Activated naive CD4-positive, alpha-beta T cell (primary cell): ENCODE measurements at places on chromosomes 12 and 14.
A peak's percentile ranks its signal among the peaks of the same experiment; 100 is the strongest.

DNA sequence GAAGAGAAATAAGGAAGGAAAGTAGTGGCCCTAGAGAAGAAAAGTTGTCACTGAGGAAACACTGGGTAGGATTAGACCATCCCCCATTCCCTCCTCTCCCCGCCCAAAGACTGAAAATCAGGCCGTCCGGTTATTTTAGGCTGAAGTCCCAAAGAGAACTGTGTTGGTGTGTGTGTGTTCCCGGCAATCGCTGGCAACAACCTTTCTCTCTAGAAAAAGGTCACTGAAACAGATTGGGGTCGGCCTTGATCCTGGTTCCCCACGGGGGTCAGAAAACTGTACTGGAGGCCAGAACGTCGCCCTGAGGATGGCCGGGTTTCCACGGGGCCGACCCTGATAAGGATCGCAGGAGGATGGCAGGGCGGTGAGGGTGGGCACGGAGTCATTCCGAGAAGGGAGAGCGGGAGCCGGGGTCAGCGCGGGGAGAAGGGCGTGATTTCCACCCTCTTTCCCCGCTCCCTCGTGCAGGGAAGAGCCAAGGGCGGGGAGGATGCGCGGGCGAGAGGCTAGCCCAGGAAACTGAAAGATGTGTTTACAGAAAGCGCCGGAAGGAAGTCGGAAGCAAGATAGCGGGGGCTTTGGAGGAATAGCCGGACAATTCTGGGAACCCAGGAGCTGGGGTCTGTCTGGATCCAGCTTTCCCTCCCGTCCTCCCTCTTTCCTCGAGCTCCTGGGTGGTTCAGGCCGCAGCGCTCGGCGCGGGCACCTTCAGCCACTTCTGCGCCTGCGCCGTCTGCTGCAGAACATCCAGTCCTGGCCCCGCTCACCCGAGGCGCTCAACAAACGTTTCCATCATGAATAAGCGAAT is 25.3 kb upstream of the SPTLC2 start:
- peak; percentile 37 for DNase-seq

DNA sequence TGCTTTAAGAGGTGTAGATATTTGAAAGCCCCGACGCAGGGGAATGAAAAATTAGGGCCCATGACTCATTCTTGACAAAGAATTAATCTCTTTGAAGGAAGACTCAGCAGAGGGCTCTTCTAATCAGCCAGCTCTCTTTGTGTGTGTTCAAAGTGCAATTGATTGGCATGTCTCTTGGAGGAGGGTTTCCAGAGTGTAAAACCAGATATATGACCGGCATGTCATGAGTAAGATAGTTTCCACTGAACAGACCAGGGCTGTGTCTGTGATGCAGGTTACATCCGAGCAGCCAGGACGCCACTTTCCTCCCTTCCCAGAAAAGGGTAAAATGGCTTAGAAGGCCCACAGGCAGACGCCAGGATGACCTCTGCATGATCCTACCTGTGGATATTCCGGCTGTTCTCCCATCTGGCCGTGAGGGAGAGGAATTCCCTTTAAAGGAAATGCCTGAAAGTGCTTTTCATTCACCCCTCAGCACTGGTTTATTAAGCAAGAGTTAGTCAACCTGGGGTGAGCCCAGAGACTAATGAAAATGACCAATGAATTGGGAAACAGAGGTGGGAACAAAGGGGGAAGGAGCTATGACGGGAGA is 7.2 kb upstream of the KRT75 start:
- DNase-seq = no peak

DNA sequence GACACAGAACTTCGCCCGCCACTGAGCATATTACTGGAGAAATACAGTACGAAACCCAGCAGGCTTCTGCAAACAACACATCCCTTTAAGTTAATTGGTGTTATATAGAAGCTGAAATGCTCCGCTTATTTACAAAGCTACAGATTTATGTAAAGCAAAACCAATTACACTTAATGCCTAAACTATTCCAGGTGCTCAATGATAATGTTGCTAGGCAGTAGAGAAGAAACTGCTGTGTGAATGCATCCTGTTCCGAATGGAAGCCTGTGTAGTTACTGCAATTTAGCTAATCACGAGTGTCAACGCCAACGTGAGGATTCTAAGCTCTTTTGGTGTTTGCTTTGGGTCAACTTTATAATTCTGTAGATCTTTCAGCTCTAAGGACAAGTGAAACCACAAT is 89.8 kb downstream of the SLC15A5 start:
- DNase-seq = no peak

DNA sequence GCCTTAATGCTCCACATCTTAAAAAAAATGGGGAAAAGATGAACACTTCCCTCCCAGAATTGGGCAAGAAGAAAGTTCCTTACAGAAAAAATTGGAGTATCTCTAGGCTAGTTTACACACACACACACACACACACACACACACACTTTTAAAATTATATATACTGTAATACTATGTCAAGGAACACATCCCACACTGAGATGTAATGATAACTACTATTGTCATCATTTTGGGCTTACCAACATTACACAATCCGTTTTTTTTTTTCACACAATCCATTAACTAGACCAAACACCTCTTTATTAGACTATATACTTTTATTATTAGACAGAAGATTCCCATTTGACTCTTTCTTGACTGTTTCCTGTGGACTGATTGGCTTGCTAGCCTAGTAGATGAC is 2.5 kb downstream of the LTBR start:
- no peak for DNase-seq

DNA sequence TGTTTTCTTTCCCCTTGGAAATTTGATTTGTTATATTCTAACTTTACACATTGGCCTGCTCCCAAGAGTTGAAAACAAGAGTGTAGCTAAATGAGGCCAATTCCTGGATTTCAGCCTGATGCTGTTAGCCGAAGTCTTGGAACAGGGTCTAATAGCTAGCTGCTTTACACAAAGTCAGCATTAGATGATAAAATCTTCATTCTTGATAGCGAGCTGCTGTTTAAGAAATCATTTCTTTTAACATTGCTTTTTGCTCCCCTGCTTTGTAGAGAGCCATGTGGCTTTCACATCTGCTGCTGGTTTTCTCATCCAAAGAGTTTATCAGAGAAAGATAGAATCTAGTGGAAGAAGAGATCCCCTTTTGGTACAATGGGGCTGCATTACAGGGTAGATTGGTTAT is 22.3 kb downstream of the FBXW8 start:
- no peak for DNase-seq

DNA sequence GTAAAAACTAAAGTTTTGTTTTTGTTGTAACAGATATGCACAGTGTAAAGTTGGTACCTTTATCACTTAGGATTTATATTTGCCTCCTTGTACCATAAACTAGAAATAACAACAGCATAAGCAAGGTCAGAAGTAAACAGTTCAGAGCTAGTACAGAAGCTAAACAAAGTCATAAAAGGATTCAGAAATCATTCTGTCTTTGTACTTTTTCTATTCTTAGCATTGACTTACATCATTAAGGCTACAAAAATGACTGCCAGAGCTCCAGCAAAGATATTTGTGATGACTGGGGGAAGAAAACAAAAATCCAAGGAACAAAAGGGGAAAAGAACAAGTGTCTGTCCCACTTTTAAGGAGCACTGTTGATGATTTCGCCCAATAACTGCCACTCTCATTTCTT is 347.2 kb downstream of the CCDC91 start:
- DNase-seq = no peak

GRCh38 chr14:54396493-54397335 is at the start of gene CDKN3:
TSS of gene CDKN3 (plus strand) at chr14:54397007. CDS start at chr14:54397069, 62 bp downstream.
- peak; percentile 84 for DNase-seq

DNA sequence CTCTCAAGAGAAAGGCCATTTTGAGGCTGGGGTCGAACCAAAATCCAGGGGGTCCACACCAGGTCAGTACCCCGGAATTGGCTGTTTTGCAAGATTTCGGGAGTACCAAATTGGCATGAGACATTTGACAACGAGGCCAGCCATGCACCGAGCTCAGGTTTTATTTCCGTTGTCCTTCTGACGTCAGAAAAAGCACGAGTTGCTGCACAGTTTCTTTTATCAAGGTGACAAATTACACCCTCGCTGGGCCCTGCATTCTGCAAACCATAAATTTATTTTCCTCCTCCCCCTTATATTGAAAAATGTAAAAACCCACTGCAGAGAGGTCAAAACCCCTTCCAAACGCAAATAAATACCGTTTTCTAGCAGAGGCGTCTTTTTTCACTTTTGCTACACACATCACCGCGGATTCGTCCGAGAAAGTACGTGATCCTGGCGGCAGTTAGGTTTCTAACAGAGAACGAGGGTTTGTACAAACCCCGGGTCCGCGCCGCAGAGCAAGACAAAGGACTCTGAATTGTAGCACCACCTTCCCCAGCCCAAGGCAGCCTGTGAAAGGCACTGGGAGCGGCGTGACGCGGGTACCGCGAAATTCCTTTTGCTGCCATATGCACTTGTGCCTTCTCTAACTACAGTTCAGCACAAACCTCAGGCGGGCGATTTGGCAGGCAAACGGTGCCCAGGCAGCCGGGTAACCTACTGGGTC is 1.8 kb downstream of the SLC38A1 start:
- peak; percentile 40 for DNase-seq

DNA sequence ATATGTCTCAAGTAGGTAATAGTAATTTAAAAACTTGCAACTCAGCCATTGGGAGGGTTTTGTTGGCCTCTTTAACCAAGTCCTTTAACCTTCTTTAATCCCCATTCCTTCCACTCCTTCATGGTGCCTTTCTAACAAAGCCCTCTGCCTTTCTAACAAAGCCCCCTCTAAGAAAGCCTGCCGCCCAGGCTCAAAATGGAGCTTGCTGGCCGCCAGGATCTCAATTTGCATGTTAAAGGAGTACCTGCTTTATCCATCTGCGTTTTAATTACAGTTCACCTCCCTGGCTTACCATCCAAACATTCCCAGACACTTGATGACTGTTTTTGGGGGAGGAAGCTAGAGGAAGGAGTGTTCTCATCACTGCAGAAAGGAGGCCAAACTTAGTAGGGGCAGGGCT is 183.4 kb downstream of the PTPN11 start:
- DNase-seq = no peak

- no peak for DNase-seq
These were observed 24.3 kb downstream of the UBR7 start for GRCh38 chr14:93231129-93231979.

DNA sequence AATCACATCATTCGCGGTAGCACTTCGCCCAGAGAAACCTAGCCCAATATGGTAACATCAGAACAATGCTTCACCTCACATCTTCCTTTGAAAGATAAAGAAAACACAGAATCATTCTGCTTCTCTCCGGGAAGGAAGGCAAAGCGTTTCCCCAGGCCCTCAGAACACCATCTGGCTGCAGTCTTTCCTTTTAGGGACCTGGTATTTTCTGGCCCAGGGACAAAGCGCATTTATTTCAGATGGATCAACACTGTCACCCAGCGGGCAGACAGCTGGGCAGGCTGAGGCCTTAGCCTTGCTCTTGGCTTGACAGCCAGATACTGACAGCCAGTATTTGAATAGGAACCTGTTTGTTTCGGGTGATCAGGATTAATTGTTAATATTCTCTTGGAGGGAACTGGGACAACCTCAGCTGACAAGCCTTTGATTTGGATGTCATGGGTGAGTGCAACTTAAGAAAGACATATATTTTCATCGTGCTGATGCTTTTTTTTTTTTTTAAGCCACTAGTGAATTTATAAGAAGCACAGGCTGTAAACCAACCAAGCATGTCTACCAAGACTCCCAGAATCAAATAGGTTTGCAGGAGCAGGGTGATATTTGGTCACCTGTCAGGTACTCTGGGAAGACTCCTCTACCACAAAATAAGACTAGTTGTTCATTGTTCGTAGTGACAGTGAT is 118.9 kb downstream of the VEZT start:
- DNase-seq = no peak

DNA sequence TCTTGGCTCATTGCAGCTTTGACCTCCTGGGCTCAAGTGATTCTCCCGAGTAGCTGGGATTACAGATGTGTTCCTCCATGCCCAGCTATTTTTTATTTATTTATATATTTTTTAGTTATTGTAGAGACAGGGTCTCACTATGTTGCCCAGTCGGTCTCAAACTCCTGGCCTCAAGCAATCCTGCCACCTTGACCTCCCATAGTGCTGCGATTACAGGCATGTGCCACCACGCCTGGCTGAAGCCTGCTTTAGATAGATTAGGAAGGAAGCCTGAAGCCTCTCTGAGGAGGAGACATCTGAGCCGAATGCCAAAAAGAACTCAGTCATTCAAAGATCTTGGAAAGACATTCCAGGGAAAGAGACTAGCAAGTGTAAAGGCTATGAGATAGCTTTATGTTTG is 10.2 kb downstream of the INHBC start:
- no peak for DNase-seq

DNA sequence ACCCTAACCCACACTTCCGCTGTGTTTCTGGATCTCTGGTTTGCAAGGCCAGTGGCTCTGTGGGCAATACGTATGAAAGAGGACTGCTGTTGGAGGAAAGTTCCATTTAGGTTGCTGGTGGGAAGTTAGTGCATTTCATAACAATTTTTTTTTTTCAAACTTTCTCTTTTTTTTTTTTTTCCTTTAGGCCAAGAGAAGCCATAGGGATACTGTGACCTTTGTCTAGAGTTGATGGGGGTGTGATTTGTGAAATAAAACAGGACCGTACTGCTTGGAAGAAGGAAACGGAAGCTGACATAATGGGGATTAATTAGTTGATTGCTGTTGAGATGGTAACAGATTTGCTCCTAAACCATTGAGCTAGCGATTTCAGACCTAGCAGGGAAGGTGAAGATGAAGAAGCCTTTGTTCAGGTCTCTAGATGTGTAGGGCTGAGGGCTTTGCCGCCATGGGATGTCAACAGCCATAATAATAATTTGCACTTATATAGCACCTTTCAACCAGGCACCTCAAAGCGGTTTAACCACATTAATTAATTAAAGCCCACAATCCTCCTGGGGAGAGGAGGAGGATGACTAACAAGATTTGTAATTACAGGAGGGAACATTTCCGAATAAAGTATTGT is 315.3 kb downstream of the ZFP36L1 start:
- no peak for DNase-seq

DNA sequence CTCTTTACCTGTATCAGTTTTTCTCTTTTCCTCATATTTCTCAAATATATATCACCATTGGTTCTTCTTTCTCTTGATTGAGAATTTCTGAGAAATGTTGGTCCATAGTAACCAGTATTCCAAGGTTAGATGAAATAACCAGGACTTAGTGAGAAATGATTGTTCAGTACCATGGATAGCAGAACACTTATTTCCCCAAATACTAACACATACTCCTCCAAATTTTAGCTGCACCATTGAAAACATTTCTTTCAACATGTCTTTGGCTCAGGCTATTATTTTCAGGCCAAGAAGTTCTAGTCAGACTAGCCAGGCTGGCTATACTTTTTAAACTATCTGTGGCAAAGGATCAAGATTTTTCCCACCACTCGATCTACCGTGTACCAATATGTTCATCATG is 113.3 kb downstream of the PTPRO start:
- DNase-seq = no peak

DNA sequence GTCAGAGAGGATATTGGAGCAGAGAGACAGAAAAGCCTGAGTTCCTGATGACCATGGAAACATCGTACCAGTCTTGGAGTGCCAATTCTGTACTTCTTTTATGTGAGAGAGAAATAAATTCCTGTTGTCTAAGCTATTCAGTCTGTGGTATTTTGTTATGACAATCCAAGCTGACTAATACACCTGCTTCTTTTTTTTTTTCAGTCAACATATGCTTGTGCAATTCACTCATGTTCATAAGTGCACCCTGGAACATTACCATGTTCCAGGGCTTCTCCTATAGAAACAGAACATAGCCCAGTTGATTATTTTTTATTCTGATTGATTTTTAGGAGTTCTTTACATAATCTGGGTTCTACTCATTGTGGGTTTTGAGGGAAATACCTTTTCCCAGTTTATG is 1.7 kb upstream of the CHPT1 start:
- no peak for DNase-seq
